ENCODE measurements at places on chromosomes 3 and 15. TPM values are rescaled to one million over a fixed set of nuclear protein-coding genes. Genes with fewer than 3 reads are reported as not detected.

Gene FAM81A
- 1.2 TPM for total RNA-seq

Gene RHO
- not detected for total RNA-seq

Gene PATL2
- total RNA-seq = 22.5 TPM

Gene GCSAM
- 2.3 TPM for total RNA-seq

Gene CHST14
- 17.4 TPM for total RNA-seq

Gene PRR20G
- total RNA-seq = not detected

Gene SLC35A5
- 20.0 TPM for total RNA-seq

Gene TGM4
- total RNA-seq = not detected

Gene FBXL2
- total RNA-seq = not detected

Gene GALNT15
- not detected for total RNA-seq

Gene ZNF774
- total RNA-seq = 1.8 TPM

Gene TTC21A
- total RNA-seq = 1.8 TPM

Gene BFSP2
- total RNA-seq = 1.0 TPM

Gene XCR1
- 0.05 TPM for total RNA-seq

Gene SLC22A13
- 0.93 TPM for total RNA-seq

Gene UQCC5
- total RNA-seq = 9.1 TPM

Gene DUOX1
- total RNA-seq = not detected

Gene DOCK3
- 0.93 TPM for total RNA-seq

Gene CPLX3
- 0.25 TPM for total RNA-seq

Gene ADPGK
- total RNA-seq = 79.9 TPM

Gene TMEM40
- total RNA-seq = not detected

Gene EPHA6
- total RNA-seq = 0.07 TPM

Gene HGD
- 0.50 TPM for total RNA-seq

Gene GOLGA8M
- total RNA-seq = 4.4 TPM

Gene LRRN1
- 0.16 TPM for total RNA-seq

Gene GATM
- total RNA-seq = 1.3 TPM

Gene KIF7
- 1.0 TPM for total RNA-seq

Gene CELF6
- total RNA-seq = 0.91 TPM

Gene SLC25A36
- 36.1 TPM for total RNA-seq

Gene GOLGA8T
- total RNA-seq = not detected

Gene CFAP20DC
- total RNA-seq = 1.7 TPM

Gene ABHD17C
- 3.6 TPM for total RNA-seq

Gene CP
- total RNA-seq = not detected

Gene MBNL1
- total RNA-seq = 396 TPM

Gene ROBO2
- not detected for total RNA-seq

Gene MCTP2
- 53.9 TPM for total RNA-seq

Gene OIP5
- total RNA-seq = 18.7 TPM

Measured in T-helper 2 cell treated with Interferon-gamma antibody and Interleukin-4, amounts not matched to agents 100 ng/mL and 5 ng/mL, for 36 hours (primary cell).